SW480 (cell line): ENCODE measurements at places on chromosomes 3 and 15.
A peak's percentile ranks its signal among the peaks of the same experiment; 100 is the strongest.

DNA sequence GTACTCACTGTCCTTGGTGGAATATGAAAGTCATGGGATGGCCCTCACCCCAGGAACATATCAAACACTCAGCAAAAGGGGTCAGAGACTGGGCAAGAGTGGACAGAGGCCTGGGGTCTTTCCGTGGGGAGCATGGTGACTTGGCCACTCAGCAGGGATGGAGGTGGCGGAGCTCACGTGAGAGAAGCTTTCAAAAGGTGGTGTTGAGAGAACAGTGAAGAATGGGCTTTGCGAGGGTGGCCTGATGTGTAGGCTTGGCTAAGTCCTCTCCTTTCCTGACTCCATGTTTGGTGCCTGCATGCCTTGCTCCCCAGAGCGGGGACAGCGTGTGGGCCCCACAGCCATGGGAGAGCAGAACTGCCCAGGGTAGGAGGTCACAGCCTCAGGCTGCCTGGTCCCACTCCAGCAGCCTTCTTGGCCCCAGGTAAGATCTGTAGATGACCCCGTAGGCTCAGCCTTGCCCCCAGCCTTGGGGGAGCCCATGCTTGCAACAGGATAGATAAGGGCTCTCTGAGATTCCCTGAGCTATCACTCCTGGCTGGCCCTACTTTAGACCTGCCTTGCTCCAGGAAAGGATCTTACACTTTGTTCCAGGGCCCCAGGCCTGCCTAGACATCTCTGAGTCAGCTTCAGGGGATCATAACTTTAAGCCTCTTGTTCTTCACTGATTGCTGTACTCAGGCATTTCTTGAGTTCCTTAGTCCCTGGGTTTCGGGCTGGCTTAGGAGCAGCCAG is 17.0 kb downstream of the RPLP1 start:
- DNase-seq, result no peak

DNA sequence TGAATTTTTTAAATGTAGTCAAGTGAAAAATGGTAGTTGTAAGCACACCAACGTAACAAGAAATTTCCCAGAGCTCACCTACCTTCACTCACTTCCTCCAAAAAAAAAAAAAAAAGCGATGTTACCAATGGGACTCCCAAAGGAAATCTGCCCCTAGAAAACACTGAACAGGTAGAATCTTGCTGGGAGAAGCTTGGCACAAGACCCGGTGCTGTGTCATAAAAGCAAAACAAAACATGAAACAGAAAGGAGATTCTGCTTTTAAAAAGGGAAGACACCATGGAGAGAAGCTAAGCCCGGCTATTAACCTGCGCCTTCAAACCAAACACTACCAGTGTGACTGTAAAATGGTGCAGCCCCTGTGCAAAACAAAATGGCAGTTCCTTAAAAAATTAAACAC is 40.5 kb downstream of the PGPEP1L start:
- DNase-seq, result no peak

DNA sequence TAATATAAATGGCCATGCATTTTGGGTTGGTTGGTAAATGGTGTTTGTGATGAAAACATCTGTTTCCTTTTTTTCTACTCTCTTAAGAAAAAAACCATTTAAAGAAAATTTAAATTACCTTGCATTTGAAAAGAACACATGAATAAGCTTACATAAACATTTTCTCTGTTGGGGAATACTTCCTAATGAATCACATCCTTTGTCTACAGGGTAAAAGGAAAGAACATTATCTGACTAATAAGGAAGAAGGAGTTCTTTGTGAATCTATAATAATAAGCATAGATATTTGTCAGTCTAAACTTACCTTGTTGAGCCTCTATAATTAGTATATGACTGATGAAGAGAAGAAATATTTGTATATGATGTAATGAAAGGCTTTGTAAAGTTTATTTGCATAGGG is 254.1 kb upstream of the ZNF717 start:
- no peak for DNase-seq

DNA sequence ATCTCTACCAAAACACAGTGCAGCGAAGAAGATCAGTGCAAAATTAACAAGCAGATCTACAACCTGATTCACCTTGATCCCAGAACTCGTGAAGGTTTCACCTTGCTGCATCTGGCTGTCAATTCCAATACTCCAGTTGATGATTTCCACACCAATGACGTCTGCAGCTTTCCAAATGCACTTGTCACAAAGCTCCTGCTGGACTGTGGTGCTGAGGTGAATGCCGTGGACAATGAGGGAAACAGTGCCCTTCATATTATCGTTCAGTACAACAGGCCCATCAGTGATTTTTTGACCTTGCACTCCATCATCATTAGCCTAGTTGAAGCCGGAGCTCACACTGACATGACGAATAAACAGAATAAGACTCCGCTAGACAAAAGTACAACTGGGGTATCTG is 13.2 kb downstream of the FEM1B start:
- DNase-seq, result no peak

DNA sequence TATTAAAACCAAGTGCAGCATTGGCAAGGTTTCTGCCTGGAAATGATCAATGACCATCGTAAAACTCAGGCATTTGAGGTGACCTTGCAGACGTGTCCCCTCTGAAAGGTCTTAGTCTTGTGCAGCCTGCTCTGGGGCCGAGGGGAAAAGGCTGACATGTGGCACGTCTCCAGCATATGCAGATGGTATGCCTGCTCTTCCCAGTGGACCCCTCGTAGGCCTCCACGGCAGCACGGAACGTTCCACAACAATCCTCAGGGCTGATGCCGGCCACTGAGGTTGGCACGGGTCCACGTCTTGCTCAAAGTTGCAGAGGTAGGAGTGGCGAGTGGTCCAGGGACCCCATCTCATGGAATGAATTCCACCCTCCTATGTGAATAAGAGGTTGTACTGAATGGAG is 247.5 kb upstream of the LYSMD4 start:
- DNase-seq, result no peak

DNA sequence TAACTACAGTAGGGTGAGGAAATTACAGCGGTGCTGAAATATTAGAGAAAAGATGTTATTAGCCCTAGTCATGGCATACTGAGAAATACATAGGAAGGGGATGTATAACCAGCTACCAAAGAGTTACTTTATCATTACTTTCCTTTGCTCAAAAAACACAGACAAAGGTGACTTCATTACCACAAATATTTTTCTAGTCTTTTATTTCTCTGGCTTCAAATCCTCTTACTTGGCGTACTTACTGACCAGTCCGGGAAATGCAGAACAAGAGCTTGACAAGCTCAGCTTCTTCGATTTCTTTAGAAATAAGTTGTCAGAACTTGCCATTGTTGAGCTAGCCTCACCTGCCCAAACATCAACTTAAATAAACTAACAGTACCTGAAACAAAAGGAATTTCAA is 142.1 kb upstream of the TMCO5A start:
- no peak for DNase-seq

GRCh38 chr15:60594071-60594470 is 115.1 kb upstream of the ICE2 start:
- no peak for DNase-seq

- peak; percentile 55 for DNase-seq
These were observed 5.0 kb downstream of the FES start for GRCh38 chr15:90889313-90889730.

GRCh38 chr3:4750306-4750968 is 228.8 kb upstream of the BHLHE40 start:
- DNase-seq, result no peak

DNA sequence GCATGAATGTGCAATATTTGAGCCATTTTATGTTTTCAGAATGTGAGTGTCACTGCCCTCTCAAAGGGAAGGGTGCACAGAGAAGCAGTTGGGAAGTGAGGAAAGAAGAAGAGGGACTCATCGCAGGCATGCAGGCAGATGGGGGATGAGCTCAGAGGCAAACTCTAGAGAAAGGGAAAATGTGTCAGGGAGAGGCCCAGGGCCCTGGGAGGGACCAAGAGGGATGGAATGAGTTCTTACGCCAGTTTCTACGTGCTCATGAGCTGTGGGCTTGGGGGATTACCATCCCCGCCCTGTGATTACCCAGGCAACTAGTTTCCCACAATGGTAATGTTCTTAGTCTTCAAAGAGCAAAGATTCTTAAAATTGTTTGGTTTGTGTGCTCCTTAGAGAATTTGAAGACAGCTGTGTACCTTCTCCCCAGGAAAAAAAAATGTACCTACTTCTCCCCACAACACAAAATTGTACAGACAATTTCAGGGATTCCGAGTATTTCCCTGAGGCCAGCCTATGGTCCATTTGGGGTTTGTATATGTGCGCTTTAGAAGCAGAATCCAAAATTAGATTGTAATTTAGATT is 17.8 kb downstream of the GCSAM start:
- DNase-seq, result no peak

- peak; percentile 99 for DNase-seq
These were observed 4.0 kb downstream of the CHD2 start for GRCh38 chr15:92903966-92904721.

- no peak for DNase-seq
These were observed 39.1 kb downstream of the SLC9A9 start for GRCh38 chr3:143809121-143809621.

GRCh38 chr15:29921130-29921601 is 98.9 kb upstream of the TJP1 start:
- peak; percentile 80 for DNase-seq

DNA sequence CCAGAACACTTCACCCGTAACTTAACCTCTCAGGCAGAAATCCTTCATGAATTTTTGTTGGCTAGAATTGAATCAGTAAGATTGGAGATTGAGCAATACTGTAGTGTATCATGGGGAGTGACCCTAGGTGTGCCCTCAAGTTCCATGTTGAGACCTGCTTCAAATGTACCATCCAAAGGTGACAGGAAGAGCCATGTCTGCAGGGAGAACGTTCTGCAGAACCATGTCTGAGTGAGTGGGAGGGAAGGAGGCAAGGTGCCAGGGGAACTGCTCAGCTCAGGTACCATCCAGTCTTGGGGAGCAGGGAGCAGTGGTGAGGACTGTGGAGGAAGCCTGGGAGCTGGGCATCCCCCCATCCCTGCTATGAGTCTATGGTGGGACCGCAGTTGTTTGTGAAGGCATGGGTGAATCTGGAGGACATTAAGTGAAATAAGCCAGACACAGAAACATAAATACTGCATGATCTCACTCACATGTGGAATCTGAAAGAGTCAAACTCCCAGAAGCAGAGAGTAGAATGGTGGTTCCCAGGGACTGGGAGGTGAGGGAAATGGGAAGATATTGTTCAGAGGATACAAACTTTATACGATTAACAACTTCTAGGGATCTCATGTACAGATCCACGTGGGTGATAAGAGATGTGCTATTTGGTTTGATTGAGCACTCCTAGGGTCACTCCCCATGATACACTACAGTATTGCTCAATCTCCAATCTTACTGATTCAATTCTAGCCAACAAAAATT is 23.3 kb downstream of the CFAP161 start:
- DNase-seq, result no peak
